ENCODE measurements at places on chromosomes 5 and 9.

- no peak for DNase-seq
These were observed 10.5 kb downstream of the FBXO4 start for GRCh38 chr5:41935544-41935943.

DNA sequence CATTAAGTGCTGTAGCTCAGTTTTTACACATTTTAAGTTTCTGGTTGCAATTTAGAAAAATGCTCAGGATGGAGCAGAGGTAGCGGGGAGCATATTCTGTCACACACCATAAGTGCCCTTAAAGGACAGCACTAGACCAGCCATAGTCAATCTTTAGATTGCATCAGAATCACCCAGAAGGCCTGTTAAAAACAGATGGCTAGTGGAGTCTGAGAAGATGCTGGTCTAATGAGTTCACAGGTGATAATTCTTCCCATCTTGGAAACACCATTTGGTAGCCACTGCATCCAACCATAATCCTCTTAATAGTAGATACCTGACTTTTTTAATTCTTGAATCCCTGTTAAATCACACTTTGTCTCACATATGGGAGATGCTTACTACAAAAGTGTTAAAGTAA, 113.2 kb downstream of the CDH18 start:
- DNase-seq: no peak

GRCh38 chr9:99818500-99818899, 3.2 kb upstream of the NR4A3 start:
- no peak for DNase-seq

DNA sequence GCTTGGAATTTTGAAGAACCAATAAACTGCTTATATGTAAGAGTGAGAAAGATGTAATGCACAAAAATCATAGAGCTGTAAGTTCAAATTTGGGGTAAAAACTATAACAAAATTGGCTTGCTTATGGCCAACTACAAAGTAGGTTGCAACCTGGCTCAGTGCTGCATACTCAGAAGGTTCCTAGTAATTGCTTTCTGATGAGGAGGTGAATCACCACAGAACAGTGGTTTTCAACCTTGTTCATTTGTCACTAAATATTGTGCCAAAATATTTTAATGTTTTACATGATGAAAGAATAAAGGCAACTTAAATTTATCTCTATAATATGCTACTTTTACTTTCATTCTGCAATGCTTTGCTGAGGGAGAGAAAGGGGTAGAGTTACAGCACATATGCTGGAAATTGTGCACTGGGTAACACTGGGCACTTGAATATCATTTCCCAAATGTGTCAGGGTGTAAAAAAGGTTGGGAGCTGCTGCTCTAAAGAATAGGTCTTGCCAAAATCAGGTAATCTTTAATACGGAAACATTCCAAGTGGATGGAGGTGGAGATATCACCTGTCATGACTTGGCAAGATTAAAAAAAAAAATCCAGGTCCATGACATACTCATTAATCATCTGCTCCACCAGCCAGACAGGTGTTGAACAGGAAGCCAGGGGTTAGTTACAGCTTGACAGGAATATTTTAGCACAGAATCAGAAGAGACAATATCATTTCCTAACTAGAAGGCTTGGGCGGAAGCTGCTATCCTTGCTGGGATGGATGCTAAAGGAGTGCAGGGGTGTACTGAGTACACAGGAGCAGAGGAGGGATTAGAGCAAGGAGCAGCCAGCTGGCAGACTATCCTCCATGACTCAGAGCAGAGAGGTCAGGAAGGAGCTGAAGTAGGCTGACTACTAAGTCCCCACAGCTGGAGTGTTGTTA, 34.6 kb upstream of the CCL21 start:
- DNase-seq: no peak

DNA sequence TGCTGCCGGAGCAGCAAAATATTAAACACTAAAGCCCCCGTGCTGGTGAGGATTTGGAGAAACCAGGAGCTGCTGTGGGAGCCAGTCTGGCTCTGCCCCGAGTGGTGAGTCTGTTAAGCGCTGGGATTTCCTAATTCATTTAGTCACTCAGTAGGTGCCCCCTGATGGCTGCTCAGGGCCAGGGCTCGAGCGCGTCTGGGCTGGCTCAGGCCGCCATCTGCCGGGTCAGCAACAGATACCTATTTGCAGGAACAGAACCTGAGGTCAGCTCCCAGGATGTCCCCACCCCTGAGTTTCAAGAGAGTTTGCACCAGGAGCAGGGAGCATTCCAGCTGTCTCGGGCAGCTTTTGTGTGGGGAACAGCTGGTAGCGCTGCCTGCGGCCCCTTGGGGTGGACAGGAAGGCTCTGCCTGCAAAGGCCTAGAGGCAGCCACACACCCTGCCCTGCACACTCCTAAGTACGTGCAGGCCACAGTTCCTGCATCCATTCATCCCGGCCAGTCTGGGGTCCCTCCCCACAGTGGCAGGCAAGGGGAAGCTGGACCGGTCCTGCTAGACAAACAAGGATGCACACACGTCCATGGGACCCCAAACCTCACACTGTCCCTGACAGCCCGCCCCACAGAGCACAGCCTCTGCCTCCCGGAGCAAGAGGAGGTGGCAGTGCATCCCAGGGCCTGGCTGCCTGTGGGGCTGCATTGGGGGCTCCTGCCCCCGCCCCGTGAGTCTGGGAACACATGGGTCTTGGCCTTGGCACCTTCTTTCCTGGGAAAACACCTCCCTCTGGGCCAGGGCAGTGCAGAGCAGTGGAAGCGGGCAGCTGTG, 83.7 kb downstream of the ADAMTS2 start:
- no peak for DNase-seq

DNA sequence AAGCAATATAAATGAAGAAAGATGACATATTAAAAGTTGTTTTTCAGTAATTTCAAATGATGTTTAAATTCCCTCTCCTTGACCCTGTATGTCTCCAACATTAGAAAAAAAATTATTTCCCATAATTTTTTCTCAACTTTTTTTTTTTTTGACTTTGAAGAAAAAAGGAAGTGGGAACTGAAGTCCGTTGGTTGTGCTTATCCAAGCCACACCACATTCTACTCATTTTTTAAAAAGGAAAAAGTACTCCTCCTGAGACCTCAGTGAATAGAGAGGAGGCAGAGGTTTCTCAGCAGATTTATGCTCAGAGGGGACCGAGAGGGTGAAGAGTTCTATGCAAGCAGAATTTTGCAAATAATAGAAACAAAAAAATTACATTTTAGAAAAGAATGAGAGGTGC, 123.3 kb downstream of the PCSK5 start:
- no peak for DNase-seq

GRCh38 chr9:127895811-127896210, 3.6 kb downstream of the ST6GALNAC6 start:
- DNase-seq: no peak

- no peak for DNase-seq
These were observed 6.6 kb downstream of the NACC2 start for GRCh38 chr9:136088481-136088938.

DNA sequence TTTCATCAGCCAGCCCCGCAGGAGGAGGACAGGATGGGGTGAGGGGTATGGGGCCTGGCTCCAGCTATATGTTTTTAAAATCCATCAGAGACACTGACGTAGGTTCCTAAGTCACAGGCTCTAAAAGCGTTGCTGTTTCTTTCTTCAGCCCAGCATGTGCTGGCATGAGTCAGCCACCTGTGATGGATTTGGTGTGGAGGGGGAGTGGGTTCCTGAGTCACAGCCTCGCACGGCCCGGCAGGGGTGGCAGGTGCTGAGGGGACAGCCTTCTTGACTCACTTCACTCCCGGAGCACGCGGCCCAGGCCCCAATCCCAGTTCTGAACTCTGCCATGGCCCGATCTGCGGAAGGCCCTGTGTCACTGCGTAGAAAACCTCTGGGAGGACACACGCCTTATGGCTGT, 38.8 kb upstream of the RPL26L1 start:
- DNase-seq: no peak

DNA sequence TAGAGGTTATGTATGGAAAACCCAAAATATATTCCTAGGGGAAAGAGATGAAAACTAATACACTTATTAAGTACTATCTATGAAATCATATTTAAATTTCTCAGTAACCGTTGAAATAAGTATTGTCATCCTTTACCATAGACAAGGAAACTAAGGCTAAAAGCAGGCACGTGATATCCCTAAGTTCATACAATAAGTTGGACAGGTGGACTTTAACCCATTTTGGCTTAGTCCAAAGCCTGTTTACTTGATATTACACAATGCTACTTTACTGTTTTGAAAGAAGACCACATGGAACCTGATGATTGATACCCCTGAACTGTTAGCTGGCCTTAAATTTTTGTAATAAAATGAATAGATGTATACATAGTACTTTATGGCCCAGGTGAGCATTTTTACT, 3.5 kb downstream of the NFX1 start:
- no peak for DNase-seq

- no peak for DNase-seq
These were observed 740.5 kb downstream of the TLE1 start for GRCh38 chr9:80948876-80949275.

DNA sequence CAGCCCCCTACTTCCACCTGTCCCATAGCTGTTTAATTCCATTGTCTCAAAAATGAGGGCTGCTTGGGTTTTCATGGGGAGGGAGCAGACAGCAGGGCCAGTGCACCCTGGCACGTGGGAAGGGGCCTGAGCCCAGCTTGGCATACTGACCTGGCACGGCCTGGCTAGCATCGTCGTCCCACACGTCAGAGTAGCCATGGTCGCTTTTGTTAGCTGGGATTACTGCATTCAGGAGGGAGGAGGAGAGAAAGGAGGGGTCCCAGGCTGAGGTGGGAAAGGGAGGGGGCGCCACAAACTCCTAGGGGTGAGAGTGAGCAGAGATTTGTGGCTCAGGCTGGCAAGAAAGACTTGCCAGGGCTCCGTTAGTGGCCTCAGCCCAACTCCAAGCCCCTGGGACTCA, 21.1 kb upstream of the CYSTM1 start:
- DNase-seq: no peak

GRCh38 chr5:143931476-143931875, 119.5 kb downstream of the HMHB1 start:
- no peak for DNase-seq

DNA sequence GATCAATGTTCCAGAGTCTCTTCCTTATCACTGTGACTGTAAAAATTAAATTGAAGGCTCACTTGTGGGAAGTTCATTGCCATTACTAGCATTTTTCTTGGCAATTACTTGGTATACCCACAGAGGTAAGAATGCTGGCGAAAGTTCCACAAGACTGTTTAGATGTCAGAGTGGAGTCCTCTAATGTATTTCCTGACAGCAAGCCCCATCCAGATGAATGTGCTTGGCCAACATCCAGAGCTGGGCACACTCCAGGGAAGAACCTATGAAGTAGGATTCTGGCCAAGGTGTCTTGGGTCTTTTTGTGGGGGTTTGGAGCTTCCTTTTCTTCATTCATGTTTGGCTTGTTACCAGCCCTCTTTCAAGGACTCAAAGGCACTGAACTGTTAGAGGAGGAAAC, 473.6 kb downstream of the DMAC1 start:
- no peak for DNase-seq

Data from effector CD8-positive, alpha-beta T cell (primary cell).